Activated CD8-positive, alpha-beta memory T cell treated with anti-CD3 and anti-CD28 coated beads for 24 hours (primary cell): ENCODE measurements at places on chromosomes 4 and X.
A peak's percentile ranks its signal among the peaks of the same experiment; 100 is the strongest.

DNA sequence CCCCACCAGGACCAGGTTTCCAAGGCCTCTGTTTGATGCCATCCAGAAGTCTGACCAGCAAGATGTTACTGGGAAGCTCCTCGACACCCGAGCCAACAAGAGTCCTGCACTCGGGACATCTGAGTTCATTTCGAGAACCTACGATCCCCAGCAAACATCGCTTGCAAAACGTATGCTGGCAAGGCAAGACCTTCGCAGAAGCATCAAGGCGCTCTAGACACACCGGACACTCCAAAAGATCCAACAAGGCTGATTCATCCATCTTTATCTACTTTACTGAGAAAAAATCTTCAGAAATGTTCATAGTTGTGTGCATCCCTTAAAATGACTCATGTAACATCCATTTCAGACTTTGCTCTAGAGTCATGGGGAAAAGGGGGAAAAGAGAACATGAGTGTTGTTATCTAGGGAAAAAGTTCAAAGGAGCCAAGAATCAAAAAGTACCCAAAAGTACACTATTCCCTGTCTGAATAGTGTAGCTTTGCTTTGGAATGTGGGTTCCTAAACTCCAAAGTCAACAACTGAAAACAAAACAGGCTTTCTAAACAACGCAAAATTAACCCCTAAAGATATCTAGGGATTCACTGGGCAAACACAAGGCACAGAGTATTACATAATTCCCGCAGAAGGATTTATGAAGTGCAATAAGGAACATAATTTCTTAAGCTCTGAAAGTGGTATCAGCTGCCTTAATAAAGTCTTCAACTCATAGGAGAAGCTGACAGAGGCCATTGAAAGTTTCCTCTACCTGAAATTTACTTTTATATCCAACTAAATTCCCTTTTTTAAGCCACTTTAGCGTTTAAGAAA, 1.6 kb downstream of the SH3RF1 start:
- DNase-seq, result no peak

GRCh38 chr4:138627096-138627495, 384.9 kb upstream of the SLC7A11 start:
- no peak for DNase-seq

GRCh38 chr4:79603681-79604080, 195.7 kb upstream of the GK2 start:
- no peak for DNase-seq

GRCh38 chr4:16082426-16083240, 1.2 kb downstream of the PROM1 start:
- DNase-seq, result peak; percentile 62

DNA sequence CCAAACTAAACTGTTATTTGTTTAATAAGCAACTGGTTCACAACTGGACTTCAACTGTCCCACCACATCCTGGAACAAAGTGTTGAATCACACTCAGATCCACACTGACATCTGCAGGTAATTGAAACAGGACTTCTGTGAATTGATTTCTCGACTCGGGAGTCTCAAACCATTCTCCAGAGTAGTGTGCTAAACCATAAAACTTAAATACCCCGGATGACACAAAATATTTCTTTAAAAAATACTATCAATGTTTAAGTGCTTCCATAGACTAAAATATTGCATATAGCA, 95.4 kb upstream of the PLAC1 start:
- no peak for DNase-seq

- DNase-seq, result no peak
Observed at GRCh38 chrX:10259716-10260115, 102.9 kb downstream of the CLCN4 start.

DNA sequence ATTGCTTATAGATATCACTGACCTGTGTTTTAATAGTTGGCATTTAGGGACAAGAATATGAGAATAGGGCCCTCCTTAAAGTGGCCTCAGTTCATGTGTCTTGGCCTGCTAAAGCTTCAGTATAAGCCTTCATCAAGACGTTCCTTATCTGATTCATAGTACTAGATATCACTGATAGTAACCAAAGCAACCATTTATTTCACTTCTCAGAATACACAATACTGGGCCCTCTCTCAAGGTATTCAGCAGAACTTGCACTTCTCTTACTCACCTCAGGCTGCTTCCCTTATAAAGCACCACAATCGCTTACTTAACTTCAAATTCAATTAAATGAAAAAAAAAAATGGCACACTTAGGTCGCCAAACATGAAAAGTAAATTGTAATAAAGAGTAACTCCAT, 259.4 kb upstream of the PCDH7 start:
- no peak for DNase-seq

DNA sequence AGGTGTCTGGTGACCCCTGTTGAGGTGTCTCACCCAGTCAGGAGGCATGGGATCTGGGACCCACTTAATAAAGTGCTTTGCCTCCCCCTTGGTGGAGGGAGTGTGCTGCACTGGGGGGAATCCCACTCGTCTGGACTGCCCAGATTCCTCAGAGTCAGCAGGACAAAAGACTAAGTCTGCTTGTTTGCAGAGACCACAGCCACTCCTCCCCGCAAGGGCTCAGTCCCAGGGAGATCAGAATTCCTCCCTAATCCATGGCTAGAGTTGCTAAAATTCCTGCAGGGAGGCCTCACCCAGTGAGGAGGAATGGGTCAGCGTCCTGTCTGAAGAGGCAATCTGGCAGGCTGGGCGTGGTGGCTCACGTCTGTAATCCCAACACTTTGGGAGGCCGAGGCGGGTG, 442.2 kb downstream of the PABPC4L start:
- DNase-seq, result no peak

DNA sequence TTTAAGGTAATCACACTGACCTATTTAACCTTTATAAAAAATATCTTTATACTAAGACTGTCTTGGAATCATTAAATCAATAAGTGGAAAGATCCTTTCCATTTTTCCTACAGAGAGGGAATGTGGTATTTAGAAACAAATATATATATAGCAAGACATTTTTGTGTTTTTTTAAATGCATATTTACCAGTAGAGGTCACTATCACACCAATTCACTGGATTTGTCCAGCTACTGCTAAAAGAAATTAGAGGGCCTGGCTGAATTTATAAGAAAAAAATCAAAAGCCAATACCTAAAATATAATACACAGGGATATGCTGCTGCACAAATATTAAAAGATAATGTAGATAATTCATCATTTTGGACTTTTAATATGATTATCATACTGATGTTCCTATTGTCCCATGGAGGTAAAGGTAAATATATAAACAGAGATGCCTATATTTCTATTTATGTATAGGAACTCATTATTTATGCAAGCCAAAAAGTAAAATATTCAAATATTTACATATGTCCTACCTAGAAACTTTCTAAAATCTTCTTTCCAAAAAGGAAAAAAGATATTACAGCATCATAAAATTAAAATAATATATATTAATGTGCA, 69.5 kb downstream of the PDE5A start:
- DNase-seq, result no peak

GRCh38 chrX:53483416-53483815, 49.2 kb upstream of the HSD17B10 start:
- DNase-seq, result no peak

GRCh38 chrX:80817002-80817401, 7.3 kb upstream of the BRWD3 start:
- DNase-seq, result no peak

- DNase-seq, result peak; percentile 58
Observed at GRCh38 chrX:129540722-129541184, 694 bp downstream of the OCRL start.

DNA sequence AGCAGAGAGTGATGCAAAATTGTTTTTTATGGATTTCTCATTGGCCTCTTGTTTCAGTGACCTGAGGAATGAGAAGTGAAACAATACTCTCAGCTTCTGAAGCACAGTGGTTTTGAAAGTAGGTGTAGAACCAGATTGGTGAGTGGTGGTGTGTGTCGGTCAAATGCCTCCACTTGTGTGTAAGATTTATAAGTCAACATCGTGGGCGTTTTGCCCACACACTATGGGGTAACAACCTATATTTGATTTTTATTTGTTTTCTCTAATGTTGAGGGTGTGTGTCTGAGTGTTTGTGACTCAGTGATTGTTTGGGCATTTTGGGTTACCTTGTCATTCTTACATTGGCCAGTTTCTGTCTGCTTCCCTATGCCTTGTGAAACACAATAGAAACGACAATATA, 23.3 kb downstream of the ADGRL3 start:
- DNase-seq, result no peak

DNA sequence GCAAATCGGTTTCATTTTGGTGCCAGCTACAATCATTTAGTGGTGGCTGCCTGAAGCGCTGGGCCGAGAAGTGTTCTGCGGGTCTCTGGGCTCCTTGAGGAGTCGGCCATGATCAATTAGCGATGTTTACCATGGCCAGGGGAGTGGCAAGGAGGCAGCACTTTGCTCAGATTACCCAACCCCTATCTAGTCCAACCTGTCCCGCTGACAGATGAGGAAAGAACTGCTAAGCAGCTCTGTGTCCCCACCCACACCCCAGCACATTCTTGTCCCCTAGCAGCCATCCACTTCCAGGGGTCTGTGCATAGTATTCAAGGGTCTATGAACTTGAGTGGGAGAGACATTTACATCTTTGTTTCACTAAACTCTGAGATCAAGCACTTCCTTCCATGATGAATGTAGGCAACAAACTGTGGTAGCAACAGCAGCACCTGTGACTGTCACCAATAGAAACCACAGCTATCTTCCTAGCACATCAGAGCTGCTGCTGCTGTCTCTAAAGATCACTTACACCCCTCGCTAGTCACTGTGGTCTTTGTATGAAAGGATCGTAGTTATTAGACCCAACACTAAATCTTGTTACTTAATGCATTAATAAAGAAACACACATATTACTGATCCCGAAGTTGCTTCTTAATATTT, 331.6 kb downstream of the BCOR start:
- DNase-seq, result no peak

GRCh38 chrX:129998021-129998420, 15.6 kb downstream of the BCORL1 start:
- no peak for DNase-seq

- no peak for DNase-seq
Observed at GRCh38 chrX:65634732-65635131, 32.7 kb upstream of the MSN start.

DNA sequence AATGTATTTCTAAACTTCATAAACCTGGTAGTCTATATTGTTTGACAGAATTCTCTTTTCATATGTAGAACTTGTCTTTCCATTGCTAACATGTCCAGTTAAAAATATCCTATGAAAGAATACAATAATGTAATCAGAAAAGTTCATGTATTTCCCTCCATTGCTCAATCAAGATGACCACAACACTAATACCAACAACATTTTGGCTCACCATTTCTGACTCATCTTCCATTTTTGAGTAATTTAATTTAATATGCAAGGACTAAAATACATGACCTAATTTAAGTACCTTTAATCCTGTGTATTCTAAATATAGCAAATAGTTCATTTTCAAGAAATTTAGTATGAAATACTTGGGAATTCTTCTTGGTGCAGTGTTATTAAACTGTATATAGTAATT, 239.5 kb upstream of the GPC4 start:
- no peak for DNase-seq

- DNase-seq, result no peak
Observed at GRCh38 chrX:20218836-20219505, 47.7 kb downstream of the RPS6KA3 start.

GRCh38 chr4:168643111-168643795, 146.4 kb downstream of the PALLD start:
- DNase-seq, result no peak

- DNase-seq, result no peak
Observed at GRCh38 chr4:78634011-78634664, 82.6 kb downstream of the ANXA3 start.

GRCh38 chr4:26482508-26483462, 7.5 kb downstream of the CCKAR start:
- DNase-seq, result no peak

DNA sequence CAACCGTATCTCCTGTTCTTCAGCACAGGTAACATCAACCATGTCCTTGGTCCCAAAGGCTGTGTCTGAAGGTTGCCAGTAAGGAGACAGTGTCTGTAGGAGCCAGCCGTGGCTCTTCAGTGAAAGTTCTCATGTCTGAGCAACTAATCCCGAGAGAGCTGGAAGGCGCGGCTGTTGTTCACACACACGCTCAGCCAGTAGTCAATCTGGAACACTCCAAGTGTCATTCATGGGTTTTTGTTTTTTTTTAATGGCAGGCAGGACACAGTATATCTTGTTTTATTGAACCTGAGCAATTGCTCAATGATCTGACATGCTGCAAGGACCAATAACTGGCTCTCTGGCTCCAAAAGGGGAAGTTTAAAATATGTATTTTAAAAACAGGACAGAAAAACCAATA, 48.4 kb upstream of the MAP3K15 start:
- DNase-seq, result no peak

GRCh38 chrX:15943391-15943790, 88.8 kb upstream of the AP1S2 start:
- no peak for DNase-seq
